ENCODE measurements at places on chromosomes 4 and X. TPM values are rescaled to one million over a fixed set of nuclear protein-coding genes. Genes with fewer than 3 reads are reported as not detected.
A peak's percentile ranks its signal among the peaks of the same experiment; 100 is the strongest.

BMP3 gene
- total RNA-seq = not detected

FAT4 gene
- total RNA-seq = 6.5 TPM

- DNase-seq = no peak
These were observed 296.6 kb upstream of the PRPS2 start for GRCh38 chrX:12494400-12495138.

SFRP2 gene
- total RNA-seq = not detected

- DNase-seq = no peak
These were observed 349.3 kb downstream of the FBXO8 start for GRCh38 chr4:173934201-173934600.

DNA sequence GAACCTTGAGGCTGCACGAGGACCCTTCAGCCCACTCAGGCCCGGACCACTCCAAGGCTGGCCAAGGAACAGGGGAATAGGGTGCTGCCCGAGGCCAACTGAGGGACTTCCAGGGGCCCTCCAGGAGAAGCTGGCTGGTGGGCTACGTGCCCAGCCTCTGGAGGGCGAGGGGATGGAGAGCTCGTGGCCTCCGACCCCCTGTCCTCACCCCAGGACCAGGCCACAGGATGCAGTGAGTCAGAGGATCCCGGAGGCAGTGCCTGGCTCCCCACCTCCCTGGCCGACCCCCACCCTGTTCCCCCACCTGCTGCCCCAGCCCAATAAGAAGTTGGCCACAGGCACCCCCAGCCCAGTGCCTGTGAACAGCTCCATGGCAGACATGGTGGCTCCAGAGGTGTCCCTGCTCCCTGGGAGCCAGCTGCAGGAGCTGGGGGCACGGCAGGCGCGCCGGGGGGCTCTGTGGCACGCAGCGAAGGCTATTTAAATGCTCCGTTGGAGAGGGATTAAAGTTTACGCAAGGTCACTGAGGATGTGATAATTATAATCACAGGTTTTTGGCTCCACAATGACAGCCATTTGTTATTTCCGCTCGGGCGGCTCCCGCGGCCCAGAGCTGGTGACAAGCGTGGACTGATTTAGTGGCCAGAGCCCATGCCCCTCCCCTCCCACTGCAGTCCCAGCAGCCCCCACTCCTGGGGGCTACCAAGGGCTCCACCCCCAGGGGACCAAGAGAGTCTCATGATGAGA is 95.7 kb upstream of the NKX1-1 start:
- DNase-seq = peak; percentile 32

TXK gene
- total RNA-seq = 1.0 TPM

PDLIM3 gene
- total RNA-seq = 281 TPM

DNA sequence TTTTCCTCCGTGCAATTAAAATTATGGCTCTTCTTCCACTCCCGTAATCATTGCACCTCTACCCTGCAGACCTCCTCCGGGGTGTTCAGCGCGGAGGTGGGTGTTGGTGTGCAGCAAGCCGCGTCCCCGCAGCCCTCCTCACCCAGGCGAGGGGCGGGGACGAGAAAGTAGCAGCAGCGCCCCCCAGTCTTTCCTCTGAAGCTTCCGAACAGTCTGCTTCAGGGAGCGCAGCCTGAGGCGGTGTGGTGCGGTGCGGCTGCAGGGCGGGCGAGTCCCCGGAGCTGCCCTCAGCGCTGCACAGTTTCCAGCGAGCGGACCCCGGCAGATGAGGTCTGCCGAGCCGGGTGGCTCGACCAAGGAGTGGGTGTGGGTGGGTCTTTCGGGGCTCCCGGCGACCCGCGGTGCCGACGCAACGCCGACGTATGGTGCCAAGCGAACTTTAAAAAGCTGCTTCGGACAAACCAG is at the start of gene FRAS1:
Gene FRAS1 (plus strand): TSS at position 189 of the 465 bp plus-strand sequence. CDS start 687 bp downstream, outside the sequence.
- DNase-seq = peak; percentile 61

MTTP gene
- 3.9 TPM for total RNA-seq

STBD1 gene
- 29.4 TPM for total RNA-seq

DNA sequence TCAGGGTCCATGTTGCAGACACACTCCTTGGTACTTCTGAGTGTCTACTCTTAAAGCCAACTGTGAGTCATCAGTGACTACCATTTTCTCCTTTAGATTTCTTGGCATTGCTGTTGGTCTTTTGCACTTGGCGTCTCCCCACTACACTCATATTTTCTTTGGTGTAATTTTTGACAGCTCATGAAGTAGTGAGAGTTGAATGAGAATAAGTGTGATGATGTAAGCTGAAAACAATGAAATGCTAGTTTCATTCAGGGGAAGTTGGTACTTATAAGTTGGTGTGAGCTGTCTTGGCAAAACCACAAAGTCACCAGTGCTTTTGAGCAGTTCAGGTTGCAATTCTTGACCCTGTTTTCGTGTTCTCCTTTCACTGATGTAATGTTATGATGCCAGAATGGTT is 142.9 kb upstream of the ARX start:
- DNase-seq = no peak
